ENCODE measurements at places on chromosomes 6 and 20.

DNA sequence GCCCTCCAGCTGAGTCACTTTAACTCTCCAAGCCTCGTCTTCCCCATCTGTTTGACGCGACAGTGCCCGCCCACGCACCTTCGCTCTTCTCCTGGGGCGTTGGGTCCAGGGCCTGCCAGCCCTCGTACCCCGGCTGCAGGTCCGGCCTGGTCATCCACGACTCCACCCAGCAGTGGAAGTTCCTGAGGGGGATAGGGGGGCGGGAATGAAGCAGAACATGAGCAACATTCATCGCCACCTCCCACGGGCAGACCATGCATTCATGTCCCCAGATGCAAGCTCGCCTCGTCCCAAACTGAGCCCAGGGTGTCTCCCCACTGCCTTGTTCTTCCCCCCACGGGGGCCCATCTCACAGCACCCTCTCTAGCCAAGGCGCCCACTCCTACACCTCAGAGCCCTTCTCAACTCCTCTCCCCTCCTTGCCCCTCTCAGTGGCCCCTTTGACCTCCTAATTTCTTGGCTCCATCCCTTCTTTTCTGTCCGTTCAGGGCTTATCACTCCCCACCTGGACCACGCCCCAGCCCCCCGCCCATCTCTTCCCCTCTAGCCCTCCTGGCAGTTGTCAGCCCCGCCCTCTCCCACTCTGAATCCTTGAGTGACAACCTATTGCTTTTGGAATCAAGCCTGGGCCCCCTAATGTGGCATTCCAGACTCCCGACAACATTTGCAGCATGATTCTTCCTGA lies 23.7 kb downstream of the TGM2 start:
- no peak for DNase-seq

DNA sequence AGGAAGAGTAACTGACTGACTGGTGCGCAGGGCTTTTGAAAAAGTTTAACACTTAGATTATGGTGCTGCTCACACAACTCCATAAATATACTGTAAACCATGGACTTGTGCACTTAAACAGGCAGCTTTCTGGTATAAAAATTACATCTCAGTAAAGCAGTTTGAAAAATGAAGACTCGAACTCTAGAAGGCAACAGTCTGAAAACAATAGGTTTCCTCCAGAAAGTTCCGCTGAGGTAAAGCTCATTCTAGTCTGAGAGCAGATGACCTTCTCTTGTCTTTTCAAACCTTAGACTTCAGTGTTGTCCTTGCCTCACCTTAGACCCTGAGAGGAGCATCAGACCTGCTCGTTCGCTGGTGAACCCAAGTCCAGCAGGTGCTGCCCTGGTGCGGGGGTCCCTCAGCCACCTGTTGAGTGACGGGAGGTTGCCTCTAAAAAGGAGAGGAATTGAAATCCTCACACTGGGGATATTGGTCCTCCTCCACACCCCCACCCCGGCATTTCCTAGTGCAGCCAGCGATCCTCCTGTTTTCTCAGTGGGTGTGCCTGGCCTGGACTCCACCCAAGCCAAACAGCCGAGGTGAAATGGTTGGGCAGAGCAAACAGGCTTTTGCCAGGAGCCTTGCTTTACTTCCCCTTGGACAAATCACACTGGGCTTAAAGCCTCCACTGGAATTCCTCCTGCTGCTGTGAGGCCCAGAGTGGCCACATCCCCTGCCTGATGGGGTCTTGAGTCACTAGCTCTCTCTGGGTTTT lies 14.7 kb upstream of the PYGB start:
- no peak for DNase-seq

- no peak for DNase-seq
These were observed 126.8 kb downstream of the MAP3K7 start for GRCh38 chr6:90460051-90460450.

DNA sequence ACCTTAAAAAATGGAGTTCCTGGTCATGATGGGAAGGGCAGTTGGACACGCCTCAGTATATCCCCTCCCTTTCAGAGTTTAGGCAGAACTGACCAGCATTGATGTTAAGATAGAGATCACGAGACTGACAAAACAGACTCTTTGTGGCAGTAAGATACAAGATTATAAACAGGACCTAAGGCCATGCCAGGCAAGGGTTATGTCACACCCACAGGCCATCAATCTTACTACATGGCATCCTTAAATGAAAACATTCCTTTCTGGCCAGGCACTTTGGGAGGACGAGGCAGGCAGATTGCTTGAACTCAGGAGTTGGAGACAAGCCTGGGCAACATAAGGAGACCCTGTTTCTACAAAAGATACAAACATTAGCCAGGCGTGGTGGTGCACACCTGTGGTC lies 129.3 kb upstream of the MLN start:
- no peak for DNase-seq

DNA sequence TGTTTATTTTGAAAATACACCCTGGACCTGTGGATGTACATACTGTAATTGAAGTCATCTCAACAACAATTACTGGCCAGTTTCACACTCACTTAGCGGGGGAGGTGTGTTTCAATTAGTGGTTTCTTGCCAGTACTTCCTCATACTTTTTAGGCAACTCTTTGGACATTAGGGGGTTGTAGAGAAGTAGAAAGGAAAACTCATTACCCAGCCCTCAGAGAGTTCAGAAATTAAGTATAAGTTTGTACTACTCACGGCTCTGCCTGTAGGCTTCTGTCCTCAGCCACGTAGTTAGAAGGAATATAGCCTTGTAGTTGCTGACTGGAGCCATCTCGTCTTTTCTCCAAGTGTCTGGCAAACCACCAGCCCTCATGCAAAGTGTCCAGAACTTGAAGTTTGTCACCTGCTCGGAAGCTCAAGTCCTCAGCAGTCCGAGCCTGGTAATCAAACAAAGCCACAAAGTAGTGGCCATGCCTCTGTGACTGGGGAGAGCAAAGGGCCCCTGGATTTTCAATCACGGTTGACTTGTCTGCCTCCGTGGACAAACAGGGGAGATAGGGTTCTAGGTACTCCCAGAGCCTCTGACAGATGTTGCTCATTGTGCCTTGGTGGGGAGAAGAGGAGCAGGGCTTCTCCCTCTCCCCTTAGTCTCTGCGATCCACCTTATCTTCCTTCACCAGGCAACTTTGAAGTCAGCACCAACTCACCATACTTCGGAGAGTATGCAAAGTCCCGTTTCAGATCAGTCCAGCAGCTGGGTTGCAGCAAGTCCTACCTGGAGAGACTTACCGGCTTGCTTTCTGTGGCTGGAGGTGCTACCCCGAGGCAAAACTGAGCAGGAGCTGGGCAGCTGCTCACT lies 749 bp downstream of the FRK start:
- no peak for DNase-seq

DNA sequence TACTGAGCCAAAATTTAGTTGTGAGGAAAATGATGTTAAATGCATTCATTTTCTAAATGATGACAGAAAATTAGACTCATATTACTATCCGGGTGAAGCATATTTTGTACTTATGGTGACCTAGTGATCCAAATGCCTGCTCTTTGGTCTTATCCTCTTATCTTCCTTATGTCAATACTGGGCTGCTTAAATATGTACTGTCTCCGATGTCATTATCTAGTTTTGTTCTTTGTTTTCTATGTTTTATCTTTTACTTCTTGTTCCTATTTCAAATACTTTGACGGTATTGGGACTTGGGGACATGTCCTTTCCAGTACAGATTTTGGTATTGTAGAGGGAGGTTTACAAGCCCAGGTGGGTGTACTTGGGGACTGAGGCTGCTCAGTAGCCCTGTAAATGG lies 124.6 kb upstream of the ESR1 start:
- no peak for DNase-seq

- no peak for DNase-seq
These were observed 49.5 kb downstream of the CD164 start for GRCh38 chr6:109332748-109333147.

GRCh38 chr6:126795161-126795560 lies 323.3 kb upstream of the RSPO3 start:
- DNase-seq: no peak

DNA sequence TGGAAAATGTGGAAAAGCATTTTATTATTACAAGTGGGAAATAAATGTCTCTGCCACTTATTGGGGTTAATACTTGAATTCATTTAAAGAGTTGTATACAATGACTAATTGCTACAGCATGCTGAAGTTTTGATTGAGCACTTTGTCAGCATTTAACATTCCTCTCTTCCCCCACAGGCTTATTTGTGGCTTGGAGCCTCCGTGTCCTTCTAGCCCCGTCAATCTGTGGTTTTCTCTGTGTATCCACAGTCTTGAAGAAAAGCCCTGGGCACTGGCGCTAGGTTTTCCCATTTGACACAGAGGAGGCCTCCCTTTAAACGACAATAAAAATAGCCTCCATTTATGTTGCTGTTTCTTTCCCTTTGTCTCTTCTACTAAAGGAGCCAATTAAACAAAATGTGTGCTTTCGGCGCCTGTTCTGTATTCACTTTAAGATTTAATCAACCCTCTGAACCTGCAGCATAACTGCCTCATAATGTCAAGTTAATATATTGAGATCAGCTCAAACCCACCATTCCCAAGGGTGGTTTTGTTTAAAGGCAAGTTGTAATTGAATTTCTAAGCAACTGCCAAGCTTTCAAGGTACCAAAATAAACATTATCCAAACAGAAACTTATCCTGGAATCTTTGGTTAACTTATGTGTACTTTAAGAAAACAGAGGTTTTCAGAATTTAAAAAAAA lies 326.6 kb upstream of the RNF24 start:
- DNase-seq: no peak

DNA sequence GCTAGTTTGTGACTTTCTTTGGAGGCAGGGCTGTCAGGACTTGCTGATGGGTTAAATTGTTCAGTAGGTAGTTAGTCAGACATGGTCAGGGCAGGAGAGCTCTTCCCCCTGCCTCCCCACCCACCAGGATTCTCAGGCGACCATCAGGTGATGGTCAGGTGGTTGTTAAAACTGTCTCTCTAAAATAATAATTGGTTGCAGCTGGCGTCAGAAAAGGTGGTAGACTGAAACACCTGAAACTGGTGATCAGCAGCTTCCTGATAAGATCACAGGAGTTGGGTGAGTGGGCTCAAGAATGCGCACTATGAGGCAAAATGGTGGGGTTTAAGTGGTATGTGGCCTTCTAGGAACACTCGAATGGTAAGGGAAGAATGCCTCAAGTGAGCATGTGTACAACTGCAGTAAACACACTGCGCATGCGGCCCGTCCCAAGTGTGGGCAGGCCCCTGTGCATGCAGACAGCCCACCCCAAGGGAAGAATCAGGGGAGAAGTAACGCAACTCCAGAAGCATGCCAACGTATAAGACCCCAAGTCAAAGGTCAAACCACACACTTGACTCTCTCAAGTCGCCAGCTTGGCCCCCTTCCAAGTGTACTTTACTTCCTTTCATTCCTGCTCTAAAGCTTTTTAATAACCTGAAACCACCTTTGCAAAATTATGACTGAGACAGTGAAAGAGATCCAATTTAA lies 7.9 kb upstream of the BLCAP start:
- no peak for DNase-seq

- no peak for DNase-seq
These were observed 27.1 kb upstream of the TOP1 start for GRCh38 chr20:41001497-41001896.

DNA sequence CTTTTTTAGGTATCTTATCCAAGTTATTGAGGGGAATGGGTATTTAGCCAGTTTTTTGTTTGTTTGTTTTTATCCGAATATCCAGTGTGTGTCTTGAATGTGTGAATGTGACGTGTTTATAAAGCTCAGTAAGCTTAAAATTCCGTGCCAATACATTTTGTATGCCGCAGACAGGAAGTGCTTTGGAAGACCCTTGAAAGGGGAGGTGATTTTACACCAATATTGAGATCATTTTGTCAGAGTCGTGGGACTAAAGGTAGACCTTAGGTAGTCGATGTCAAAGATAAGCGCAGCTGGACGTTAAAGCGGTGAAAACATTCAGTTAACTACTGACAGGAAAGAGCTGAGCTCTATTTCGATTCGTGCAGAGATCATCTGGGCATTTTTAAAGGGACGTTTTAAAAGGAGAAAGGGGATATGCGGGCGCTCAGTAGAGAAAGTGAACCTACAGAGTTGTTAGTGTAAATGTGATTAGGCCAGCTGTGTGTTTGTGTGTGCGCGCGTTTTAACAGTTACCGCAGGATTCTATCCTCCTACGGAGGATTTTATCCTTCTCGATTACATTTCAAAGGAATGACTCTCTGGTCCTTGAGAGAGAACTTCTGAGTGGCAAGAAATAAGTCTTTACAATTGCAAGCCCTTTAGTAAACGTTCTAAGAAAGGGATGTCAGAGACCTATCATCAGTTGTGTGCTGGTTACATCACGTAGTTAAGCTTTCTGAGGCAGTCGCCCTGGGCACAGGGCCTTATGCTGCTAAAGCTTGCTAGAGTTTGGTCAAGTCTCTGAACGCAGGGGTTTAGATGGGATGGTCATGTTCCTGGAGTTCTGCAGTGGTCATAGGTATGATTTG lies 625 bp upstream of the ECHDC1 start:
- no peak for DNase-seq

DNA sequence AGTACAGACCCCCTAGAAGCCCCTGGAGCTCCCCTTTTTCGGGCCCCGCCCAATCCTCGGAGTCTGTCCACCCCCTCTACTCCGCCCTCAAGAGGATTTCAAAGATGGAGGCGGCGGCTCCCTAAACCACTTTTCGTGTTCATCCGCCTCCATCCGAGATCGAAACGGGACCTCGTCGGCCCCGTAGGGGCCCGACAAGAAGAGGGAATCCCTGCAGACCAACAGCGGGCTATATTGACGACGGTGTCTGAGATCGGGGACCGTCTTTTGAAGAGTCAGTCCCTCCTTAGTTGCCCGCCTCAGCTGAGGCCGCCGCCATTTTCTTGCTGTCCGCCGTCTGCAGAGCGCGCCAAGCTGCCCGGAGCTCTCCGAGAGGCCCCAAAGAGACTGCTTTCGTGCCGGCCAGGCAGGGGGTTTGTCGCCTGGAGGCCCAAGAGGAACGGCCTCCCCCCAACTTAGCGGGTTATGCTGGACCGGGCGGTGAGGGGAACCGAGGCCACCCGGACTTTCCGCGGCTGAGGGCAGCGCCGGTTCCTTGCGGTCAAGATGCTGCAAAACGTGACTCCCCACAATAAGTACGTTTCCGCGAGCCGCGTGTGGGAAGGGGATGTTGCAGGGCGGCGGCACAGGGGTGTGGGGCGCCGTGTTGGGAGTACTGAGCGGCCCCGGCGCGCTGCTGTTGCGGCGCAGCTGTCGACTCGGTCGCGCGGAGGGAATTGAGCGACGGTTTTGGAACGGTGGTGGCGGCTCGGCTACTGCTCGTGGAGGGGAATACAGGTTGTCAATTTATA lies 4.2 kb downstream of the BRD2 start:
- no peak for DNase-seq

- no peak for DNase-seq
These were observed 30.9 kb downstream of the RSPH3 start for GRCh38 chr6:158969148-158969547.

DNA sequence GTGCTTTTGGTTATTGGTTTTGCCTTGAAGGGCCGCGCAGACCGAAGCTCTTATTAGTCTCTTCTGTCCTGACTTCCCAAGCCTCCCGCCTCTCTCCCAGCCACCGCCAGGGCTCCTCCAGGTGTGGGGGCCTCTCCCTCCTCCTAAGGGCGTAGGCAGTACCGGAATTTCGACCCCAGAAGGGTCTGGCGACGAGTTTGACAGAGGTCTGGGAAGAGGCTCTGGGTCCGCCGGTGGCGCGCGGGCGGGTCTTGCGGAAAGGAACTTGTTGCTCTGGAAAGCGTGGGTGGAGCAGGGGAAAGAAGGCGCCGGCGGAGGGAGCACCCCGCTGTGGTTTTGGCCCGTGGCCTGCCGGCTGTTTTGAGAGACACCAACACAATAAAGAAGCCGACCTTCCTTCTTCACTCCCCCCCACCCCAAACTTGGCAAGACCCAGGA lies 1.8 kb downstream of the PCSK2 start:
- no peak for DNase-seq
